Neural progenitor cell (in vitro differentiated cells): ENCODE measurements at places on chromosomes 12 and 14. TPM values are rescaled to one million over a fixed set of nuclear protein-coding genes. Genes with fewer than 3 reads are reported as not detected.

Gene DAO
- not detected in 2 replicates for total RNA-seq

- DNase-seq: no peak
These were observed 282.1 kb upstream of the NPAS3 start for GRCh38 chr14:32656601-32657000.

DNA sequence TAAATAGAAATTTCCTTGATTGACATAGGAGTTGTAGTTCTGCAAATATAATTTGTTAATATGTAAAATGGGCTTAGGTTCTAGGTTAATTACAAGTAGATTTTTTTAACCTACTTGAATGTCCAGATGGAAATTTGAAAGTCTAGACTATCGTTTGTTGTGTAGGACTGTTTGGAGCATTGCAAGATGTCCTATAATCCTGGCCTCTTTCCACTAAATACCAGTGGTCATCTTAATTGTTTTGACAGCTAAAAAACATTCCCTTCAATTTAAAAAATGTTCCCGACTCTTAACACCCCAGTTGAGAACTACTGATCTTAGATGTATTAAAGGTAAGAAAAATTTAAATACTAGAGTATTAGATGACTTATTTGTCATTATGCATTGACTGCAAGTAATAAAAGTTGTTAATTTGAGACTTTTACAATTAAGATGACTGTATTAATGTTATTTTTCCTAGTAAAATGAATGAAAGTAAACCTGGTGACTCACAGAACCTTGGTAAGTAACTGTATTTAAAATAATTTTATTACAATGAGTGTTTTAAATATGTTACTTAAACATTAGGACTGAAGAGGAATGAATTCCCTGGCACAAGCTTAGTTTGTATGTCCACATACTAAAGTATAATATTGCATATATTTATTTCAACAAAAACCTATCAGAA, 21.8 kb downstream of the G2E3 start:
- no peak for DNase-seq

- DNase-seq: no peak
These were observed 25.0 kb downstream of the ELK3 start for GRCh38 chr12:96218989-96219678.

DNA sequence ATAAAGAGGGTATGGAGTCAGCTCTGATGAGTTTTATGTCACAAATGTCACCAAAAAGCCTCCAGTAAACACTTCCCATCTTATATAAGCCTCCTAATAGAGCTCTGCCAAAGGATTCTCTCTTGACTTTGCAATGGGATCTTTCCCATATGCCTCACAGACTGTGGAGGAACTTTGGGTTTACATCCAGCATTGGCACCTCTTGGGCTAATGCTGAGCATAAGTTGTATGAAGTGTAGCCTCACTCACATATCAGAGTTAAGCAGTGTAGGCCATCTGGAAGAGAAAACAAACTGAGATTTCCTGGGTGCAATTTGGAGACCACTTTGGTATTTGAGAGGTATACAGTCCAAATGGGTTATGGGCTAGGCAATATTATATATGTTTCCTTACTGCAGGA, 24.9 kb downstream of the EGLN3 start:
- no peak for DNase-seq

GRCh38 chr12:108734200-108734906, 3.0 kb upstream of the CORO1C start:
- DNase-seq: no peak

DNA sequence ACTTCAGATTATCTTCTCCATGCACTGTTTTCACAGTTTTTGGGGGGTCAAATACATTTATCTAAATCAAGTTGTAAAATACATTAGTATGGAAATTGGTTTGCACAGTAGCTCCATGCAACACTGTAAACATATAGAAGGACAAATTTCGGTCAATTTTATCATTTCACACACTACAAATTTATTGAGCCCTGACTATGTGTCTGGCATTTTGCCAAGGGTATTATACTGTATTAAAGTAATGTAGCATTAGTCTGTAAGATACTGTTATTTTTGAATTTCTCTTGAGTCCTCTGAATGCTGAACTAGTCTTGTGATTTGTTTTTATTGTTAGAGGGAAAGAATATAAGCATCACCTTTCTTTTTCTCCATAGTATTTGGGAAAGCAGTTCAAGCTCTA, 1.3 kb downstream of the RAD9B start:
- no peak for DNase-seq
